ENCODE measurements at places on chromosomes 11 and 22.
A peak's percentile ranks its signal among the peaks of the same experiment; 100 is the strongest.

- no peak for DNase-seq
Observed at GRCh38 chr22:30208631-30209603, 37.6 kb downstream of the LIF start.

DNA sequence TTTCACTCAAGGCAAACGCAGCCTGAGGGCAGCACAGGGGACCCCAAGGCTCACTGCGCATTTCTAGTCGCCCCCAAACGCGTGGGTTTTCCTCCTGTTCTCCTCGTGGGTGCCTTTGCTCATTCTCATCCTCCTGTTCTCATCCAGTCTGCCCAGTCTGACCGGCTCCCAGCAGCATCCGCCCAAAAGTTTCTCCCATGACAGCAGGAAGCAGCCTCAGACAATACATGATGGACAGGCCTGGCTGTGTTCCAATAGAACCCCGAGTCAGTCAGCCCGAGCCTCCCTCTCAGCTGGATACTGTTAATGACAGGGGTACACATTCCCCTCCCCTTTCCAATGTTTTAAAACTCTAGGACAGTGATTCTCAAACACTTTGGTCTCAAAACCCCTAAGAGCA is 22.5 kb upstream of the KRTAP5-7 start:
- DNase-seq = no peak

GRCh38 chr11:134579724-134580609 is 167.9 kb upstream of the B3GAT1 start:
- no peak for DNase-seq

GRCh38 chr22:43152357-43153071 is 1.2 kb downstream of the TSPO start:
- DNase-seq = no peak

DNA sequence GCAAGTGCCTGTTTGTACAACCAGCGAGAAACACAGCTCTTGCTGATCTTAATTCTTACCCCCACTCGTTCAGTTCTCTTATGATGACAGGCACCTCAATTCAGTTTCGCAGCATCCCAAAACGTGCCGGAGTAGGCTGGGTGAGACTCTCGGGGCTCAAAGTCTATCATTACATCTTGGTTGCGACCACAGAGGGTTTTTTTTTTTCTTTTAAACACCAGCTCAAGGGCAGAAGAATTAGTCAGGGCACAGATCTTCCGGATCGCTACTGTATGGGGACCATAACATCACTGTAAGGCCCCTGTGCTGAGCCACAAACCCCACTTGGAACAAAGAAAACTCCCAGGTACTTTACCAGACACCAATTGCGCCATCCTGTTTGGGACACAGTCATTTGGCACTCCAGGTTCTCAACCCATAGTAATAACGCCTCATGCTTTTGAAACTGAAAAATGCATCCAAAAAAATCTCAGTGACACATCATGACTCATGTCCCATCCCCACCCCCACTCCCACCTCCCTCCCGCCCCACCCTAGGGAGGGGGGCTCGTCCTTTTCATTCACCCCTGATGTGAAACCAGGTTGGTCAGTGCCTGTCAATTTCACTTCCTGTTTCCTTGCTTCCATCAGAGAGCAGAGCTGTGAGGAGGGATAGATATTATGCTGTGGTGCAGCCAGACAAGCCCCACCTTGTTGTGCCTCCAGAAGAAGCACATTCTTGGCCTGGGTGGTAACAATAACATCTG is 41.0 kb upstream of the CD5 start:
- DNase-seq = no peak

- DNase-seq = no peak
Observed at GRCh38 chr22:41540006-41540315, 4.3 kb downstream of the POLR3H start.

DNA sequence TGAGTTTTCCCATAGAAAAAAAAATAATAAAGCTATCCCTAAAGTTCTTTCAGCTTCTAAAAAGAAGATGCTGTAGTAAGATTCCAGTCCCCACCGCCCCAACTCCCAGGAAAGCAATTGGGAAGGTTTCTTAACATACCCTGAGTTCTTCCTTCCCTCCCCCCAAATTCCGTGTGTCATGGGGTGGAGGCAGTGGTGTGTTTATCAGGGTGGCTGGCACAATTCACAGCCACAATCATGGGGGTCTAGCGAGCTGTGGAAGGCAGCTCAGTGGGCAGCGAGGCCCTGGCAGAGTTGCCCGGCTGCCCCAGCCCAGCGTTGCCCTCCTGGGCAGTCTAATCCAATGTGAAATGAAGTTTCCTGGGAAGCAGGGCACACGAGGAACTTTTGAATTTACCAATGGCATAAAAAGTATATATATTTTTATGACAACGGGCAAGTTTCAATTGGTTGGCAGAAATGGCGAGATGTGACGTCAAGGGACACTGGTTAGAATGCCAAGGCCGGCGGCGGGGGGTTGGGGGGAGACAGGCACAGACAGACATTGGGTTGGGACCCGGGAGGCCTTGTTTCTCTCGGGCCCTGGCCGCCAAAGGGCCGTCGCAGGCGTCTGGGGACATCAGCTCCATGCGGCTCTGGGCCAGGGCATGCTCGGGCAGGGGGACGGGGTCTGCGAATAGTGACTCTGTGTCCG is 80.7 kb upstream of the PPARA start:
- DNase-seq = no peak

GRCh38 chr22:39414377-39414776 is 14.8 kb downstream of the TAB1 start:
- no peak for DNase-seq

- DNase-seq = peak; percentile 65
Observed at GRCh38 chr22:36757668-36758211, 18.2 kb downstream of the IFT27 start.

DNA sequence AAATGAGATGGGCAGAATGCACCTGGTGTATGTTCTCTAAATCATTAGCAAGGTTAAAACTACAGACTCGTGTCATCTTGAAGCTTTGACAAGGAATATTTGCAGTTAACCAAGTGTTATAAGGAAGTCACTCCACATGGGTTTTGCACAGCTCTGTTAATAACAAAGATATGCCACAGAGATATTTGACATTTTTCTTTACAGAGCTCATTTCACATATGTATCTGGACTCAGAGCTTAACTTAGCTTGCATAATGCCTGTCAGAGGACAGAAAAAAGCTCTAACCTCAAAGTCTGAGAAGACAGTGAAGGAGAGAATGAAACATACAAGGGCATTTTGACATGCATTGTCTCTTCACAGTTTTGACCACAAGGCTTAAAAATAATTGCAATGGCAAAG is 105.5 kb downstream of the C11orf87 start:
- DNase-seq = no peak

GRCh38 chr22:42811459-42811858 is 45.6 kb downstream of the ARFGAP3 start:
- DNase-seq = no peak

- DNase-seq = no peak
Observed at GRCh38 chr11:122863704-122864326, 18.7 kb upstream of the JHY start.
